Left lung (tissue), 14 donors: ENCODE measurements at places on chromosomes 4 and X. TPM values are rescaled to one million over a fixed set of nuclear protein-coding genes. Genes with fewer than 3 reads are reported as not detected.

Gene HSD17B13
- polyA plus RNA-seq: 0.84 TPM

DNA sequence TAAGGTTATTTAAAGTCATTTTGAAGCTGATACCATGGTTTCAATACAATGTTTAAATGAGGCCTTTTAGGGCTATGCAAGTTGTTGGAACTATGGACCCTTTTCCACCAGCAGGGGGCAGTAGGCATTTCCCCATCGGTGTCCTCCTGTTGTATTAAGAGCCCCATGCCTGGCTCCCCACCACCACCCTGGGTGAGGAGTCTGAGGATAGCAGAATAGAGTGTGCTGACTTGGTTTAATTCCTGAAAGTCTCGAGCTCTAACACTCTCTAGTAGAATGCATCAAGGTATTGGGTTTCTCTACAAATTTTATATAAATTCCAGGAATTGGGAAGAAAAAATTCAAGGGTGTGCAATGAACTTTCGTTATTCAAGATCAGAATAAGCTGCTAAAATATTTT, 234.8 kb upstream of the JADE1 start:
- DNase-seq: no peak

GRCh38 chr4:153140294-153140693, 63.9 kb upstream of the TRIM2 start:
- DNase-seq: no peak

DNA sequence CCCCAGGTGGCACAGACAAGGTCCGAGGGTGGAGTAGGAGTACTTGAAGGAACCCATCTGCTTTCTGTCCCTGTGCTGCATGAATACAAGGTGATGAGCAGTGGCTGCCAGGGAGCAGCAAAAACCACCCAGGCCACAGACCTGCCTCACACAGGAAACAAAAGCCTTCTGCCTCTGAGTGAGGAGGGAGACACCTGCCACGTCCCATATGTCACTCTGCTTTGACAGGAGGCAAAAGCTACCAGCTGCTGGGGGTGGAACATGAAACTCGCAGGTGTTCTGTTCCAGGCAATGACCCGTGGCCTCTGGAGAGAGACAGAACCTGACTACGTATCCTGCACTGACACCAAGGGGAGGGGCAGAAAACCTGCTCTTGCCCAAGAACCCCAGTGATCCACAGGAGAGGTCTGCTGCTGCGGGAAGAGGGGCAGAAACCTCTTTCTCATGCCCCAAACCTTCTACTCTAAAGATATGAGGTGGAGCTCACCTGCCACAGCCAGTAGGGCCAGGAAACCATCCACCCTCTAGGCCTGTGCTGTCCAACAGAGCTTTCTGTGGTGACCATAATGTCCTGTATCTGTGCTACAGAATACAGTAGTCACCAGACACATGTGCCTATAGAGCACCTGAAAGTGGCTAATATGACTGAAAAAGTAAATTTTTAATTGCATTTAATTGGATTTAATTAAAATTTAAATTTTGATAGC, 172.9 kb downstream of the PRDM5 start:
- DNase-seq: no peak

DNA sequence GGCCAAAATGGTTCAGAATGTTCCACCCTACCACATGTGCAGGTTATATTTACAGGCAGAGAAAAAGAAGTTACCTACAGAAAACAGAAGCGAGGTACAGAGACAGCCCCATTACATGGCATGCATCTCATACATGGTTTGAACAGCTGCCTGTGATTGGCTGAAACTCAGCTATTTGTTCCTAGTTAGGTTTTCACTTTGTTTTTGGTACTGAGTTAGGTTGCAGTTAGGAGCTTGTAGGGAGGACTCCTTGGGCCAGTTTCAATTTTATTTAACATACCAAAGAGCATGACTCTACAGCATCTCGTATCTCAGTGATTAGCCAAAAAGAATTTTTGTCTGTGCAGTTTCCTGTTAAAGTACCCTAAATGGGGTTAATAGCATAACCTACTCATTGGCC, 392.0 kb downstream of the MAPK10 start:
- no peak for DNase-seq
